ENCODE measurements at places on chromosomes 13 and 19.

GRCh38 chr19:30158067-30158892, 213.9 kb upstream of the ZNF536 start:
- no peak for DNase-seq

DNA sequence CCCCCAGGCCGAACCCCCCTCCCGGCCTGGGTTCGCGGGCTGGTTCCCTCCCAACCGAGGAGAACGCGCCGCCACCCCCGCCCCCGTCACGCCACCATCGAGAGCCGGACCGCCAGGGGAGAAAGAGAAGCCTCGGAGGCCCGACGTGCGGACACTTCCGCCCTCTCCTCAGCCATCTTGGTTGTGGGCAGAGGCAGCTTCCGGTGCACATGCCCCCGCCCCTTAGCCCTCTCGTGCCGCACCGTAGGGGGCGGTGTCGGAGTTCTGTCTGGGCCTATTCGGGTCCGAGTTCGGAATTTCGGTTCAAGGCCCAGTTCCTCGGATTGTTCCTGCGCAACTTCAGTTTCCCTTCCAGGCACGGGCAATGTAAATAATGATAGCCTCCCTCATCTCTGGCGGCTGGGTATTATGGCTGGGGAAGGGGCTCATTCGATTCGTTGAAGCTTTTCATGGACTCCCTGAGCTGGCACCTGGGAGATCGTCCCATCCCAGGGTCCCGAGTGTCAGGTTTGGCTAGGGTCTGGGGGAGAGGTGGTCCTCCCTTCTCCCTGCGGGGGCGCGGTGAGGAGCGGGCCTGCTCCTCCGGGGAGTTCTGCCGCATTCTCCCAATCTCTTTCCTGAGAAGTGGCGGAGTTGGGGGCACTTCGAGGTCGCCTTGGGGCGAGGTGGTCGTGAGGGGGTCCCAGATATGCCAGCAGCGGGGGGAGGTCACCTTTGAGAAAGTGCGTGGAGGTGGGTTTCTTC, at the start of the genes IER2 and STX10:
IER2 (plus strand) TSS at position 225 of the 744 bp plus-strand sequence. CDS start 2,776 bp downstream, outside the sequence.
STX10 (minus strand) TSS at position 189 of the 744 bp plus-strand sequence. CDS start 202 bp downstream, outside the sequence.
- DNase-seq = peak; percentile 95

DNA sequence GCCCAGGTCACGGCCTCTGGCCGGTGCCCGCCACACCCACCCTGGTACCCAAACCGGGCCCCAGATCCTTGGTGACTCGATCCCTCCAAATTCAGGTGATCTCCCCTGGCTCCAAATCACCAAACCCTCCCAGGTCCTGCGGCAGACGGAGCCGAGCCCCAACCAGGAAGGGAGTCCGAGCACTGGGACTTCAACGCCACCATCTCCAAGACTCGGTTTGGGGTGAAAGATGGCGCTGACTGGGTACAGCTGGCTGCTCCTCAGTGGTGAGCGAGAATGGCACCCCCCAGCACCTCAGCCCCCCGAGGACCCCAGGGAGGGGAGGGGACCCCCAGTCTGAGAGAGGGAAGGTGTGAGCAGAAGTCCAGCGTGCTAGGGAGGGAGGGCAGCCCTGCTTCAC, 2.3 kb downstream of the CEACAM16 start:
- no peak for DNase-seq

GRCh38 chr13:59472134-59472533, 691.6 kb downstream of the DIAPH3 start:
- no peak for DNase-seq

DNA sequence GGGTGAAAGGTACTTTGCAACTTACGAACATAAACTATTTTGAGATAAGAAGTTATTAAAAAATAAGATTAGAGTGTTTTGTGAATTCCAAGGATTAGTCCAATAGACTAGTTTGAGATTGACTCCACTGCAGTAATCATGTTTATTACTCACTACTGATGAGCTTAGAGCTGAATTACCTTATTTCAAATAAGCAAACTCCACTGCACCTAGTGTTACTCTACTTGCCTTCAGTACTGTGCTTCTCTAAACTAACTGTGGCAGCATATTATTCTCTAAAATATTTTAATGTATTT, 111.7 kb downstream of the MIPEP start:
- no peak for DNase-seq

GRCh38 chr13:110533771-110534670, 27.5 kb downstream of the RAB20 start:
- no peak for DNase-seq

- DNase-seq = peak; percentile 78
Observed at GRCh38 chr13:29594710-29595379, 643 bp downstream of the SLC7A1 start.

GRCh38 chr13:47213047-47213446, 316.2 kb upstream of the HTR2A start:
- DNase-seq = no peak
